Foreskin keratinocyte (primary cell): ENCODE measurements at places on chromosomes 13 and 19.

DNA sequence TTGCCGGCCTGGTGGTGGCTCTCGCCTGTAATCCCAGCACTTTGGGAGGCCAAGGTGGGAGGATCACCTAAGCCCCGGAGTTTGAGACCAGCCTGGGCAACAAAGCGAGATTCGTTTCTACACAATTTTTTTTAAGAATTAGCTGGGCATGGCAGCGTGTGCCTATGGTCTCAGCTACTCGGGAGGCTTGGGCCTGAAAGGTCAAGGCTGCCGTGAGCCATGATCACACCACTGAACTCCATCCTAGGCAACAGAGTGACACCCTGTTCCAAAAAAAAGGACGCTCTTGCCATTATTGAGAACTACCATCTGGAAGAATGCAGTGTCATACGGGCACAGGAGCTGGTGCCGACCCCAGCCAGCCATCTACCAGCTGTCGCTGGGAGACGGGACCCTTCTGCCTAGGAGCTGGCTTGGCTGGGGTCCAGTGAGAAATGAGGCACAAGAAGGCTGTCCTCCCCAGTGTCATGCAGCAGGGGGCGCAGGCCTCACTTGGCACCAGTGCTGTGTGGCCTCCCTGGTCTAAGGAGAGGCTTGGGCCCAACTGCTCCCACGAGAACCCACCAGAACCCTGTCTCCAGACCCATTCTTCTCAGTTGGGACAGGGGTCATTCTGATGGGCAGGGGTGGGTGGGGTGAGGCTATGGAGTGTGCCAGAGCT, 12.2 kb upstream of the RELB start:
- DNase-seq, result peak; percentile 14

- DNase-seq, result no peak
These were observed 46.7 kb downstream of the OR10H4 start for GRCh38 chr19:15995536-15995935.

DNA sequence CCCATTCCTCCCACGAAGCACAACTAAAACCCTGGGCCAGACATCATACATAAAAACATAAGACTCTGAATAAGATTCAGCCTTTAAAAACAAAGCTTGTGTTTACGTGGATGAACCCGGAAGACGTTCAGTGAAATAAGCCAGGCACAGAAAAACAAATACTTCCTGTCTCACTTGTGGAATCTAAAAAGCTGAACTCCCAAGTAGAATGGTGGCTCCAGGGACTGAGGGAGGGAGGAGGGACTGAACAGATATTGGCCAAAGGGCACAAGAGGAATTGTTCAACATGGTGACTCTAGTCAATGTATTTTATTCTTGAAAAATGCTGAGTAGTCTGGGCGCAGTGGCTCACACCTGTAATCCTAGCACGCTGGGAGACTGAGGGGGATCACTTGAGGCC, 35.7 kb upstream of the TPM4 start:
- DNase-seq, result no peak

DNA sequence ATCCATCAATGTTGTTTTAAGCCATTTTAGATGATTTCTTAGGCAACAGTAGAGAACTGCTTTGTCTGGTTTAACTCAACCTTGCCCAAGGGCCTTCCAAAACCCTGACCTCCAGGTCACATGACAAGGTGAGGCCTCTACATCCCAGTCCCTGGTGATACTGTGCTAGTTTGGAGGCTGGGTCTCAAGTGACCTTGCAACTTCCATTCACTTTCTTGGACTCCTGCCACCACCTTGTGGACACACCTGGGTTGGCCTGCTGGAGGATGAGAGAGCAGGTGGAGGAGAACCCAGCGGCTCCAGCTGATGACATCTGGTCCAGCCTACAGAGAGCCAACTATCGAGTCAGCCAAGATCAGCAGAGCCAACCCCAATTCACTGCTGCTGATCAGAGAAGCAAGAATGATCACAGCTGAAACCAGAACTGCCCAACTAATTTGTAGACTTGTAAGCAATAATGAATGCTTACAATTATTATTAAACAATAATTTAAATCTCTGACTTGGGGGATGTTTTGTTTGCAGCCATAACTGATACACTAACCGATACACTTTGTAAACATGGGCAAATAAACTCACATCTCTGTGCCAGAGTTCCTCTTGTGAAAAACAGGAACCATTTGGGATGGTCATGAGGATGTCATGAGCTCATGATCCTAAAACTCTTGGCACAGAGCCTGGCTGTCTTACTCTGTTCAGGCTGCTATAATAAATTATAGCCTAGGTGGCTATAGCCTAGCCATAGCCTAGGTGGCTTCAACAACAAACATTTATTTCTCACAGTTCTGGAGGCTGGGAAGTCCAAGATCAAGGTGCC, 11.5 kb downstream of the FAM187B start:
- no peak for DNase-seq

- DNase-seq, result no peak
These were observed 4.3 kb downstream of the HNRNPL start for GRCh38 chr19:38845374-38846024.

GRCh38 chr19:55641426-55642152, 787 bp downstream of the ZNF580 start:
- DNase-seq, result no peak

- DNase-seq, result no peak
These were observed 552 bp upstream of the ZNF816 start for GRCh38 chr19:52963247-52963618.

DNA sequence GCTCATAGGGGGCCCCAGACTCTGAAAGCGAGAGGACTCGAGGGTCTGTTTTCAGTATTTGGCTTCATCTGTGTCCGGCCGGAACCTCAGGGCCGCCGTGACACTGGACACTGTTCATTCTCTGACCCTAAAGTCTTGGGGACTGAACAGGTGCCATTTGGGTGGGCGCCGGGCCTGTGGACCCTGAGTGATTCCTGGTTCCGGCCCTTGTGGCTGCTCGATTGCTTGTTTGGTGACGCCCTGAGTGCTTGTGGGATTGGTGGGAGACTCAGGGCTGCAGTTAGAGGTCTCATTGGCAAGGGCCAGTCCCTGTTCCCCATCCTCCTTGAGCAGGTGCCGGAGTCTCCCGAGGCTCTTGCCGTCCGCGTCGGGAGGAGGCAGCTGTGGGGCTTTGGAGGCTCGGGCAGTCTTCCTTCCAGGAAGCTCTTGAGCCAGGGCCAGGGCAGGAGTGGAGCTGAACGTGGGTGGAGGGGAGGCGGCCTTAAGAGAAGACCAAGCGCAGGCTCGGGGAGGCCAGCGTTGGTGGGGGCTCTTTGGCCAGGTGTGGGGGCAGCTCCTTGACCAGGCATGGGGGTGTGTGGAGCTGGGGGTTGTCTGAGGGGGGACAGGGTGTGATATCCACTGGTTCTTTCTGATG, 4.7 kb downstream of the PTBP1 start:
- DNase-seq, result no peak

DNA sequence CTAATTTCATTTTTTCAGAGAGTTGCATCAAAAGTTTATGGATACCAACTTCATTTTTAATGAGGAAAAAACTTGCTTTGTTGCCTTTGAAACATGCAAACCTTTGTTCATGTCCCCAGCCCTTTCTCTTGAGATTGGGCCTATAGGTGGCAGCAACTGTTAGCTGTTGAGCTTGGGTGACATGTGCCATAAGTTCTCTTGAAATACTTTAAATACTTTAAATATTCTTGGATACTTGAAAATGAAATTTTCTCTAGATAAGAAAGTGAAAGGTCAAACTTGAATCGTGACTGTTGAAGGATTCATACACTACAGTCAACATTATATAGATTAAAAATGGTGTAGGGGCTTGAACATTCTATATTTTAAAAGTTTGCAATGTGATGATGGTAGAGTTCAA, 294.9 kb downstream of the NDFIP2 start:
- DNase-seq, result peak; percentile 52

DNA sequence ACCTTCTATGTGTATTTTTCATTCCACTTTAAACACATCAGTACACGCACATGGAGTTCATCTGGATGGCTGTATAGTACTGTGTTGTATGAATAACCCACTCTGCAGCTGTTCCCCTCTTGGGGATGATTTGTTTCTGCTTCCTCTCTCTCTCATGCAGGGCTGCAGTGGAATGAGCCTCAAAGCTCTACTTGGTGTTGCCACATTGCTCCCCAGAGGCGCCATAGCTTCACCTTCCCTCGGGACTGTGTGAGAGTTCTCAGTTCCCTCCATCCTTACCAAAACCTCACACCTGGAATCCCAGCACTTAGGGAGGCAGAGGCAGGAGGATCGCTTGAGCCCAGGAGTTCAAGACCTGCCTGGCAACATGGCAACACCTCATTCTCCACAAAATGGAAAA, 28.4 kb upstream of the GPR183 start:
- no peak for DNase-seq
